ENCODE measurements at places on chromosomes 12 and 14. TPM values are rescaled to one million over a fixed set of nuclear protein-coding genes. Genes with fewer than 3 reads are reported as not detected.

DNA sequence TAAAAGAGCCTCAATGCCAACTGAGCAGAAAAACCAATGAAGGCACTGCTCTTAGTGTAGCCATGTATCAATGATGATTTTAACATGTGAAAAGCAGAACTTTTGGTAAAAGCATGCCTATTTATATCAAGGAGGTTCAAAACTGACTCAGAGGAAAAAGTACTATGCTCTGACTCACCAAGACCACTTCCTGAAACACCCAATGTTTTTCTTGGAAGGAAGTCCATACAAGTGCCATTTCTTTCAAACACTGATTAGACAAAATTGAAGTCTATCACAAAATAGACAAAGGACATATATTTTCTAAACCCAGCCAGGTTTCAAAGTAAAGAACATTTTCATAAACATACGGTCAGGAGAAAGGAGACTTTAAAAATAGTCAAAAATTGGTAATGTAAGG is 88.6 kb downstream of the EPS8 start:
- peaks cover 42% of the 10 kb centered on the region for H3K4me1 ChIP-seq
- H3K4me3 ChIP-seq: peak overlapping the region; percentile 36
- peak overlapping the region; percentile 89 for H3K27ac ChIP-seq

GRCh38 chr14:36256126-36256801 is 64.2 kb downstream of the MBIP start:
- DNase-seq: no peak
- H3K36me3 ChIP-seq: no peaks in the 10 kb centered on the region
- H3K27me3 ChIP-seq: peaks cover 5% of the 10 kb centered on the region
- no peak overlapping the region for H3K27ac ChIP-seq

- no peaks in the 10 kb centered on the region for H3K27me3 ChIP-seq
- no peaks in the 10 kb centered on the region for H3K4me1 ChIP-seq
These were observed 86.4 kb upstream of the PIWIL1 start for GRCh38 chr12:130251236-130251780.

DNA sequence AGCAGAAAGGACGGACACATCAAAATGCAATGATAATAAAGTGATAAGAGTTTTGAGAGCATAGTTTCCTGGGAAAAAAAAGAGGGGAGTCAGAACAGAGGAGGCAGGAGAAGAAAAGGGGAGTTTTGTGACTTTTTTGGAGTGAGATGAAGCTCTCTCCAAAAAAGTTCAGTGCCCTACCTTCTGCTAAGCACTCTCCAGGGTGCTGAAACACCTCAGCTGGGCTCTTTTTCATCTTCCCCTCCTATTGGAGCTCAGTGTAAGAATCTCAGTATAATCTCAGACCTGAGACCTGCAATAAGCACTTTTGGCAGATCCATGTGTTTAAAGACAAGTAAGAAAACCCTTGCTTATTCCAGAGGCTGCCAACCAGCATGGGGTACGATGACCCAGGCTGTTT is 58.9 kb upstream of the SRRM4 start:
- no peaks in the 10 kb centered on the region for H3K27me3 ChIP-seq
- no peaks in the 10 kb centered on the region for H3K4me1 ChIP-seq
- no peak for DNase-seq
- H3K36me3 ChIP-seq: no peaks in the 10 kb centered on the region

DNA sequence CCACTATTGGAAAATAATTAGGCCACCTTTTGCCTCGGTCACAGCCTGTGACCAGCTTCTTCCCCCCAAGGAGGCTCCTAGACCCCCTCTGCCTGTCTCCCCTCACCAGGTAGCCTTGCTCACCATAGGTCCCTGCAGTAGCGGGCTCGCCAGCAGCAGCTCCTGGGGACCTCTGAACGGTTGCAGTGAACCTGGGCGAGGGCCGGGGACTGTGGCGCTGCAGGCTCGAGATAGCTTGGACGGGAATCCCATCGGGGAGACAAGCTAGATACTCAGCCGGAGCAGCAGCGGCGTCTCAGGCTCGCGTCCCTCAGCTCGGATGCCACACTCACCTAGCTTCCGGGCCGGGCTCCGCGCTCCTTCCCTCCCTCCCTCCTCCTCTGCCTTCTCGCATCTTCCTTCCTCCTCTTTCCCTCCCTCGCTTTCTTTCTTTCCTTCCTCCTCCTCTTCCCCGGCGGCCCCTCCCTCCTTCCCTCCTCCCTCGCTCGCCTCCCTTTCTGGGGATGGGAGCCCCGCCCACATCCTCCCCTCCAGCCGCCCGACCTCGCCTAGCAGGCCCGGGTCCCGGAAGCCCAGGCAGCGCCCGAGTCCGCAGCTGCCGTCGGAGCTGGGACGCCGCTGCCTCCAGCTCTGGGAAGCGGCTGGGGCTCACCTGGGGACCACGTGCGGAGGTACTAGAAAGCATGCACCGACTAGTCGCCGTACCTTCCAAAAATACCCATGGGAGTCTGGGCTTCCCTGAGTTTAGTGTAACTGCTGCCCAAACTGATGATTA is at the start of gene BMP4:
TSS of gene BMP4 (minus strand) at position 399 of the 775 bp plus-strand sequence. CDS start 4,603 bp downstream, outside the sequence.
- H3K4me3 ChIP-seq: peak within 1 kb of the TSS; percentile 41
- H3K27me3 ChIP-seq: peaks cover 76% of the 10 kb centered on the region
- peak; percentile 42 for DNase-seq
- H3K36me3 ChIP-seq: no peaks in the 10 kb centered on the region
- no peak within 1 kb of the TSS for H3K27ac ChIP-seq

- H3K4me1 ChIP-seq: no peaks in the 10 kb centered on the region
- H3K4me3 ChIP-seq: no peak overlapping the region
- peaks cover 15% of the 10 kb centered on the region for H3K27me3 ChIP-seq
- H3K36me3 ChIP-seq: no peaks in the 10 kb centered on the region
- no peak for DNase-seq
These were observed 159.4 kb upstream of the TMTC2 start for GRCh38 chr12:82527165-82527780.

DNA sequence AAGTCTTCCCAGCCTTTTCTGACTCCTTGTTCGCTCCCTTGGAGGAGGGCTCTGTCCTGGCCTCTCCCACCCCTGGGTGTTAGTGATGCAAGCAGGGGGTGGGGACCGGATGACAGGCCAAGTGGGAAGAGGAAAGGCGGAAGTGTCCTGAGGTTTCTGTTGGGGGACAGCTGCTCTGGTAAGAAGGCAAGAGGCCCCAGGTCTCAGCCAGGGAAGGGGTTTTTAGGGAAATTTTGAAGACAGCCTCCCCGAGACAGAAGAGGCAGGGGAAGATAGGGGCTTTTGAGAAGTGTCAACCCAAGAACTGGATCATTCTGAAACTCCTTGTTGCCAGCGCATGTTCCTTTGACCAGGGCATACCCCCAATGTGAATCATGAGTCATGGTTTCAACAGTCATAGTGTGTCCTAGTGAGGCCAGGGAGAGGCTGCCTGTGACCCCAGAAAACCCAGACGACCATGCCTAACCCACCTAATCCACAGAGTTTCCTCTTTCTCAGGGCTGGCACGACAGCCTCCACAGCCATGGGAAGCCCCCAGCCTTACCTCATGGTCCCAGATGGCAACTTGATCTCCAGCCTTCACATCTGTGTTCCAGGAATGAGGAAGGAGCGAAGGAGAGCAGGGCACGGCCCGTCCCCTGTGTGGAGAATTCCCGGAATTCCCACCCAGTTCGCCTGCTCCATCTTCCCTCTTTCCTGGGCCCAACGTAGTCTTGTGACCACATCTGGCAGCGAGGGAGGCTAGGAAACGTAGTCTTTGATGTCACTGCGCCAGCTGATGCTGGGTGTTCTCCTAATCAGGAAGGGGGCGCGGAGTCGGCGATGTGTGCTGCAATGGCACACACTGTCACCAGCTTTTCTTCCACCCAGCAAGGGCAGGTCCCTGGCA is 4.9 kb upstream of the GPR132 start:
- H3K4me3 ChIP-seq: peak overlapping the region; percentile 15
- peak; percentile 50 for DNase-seq
- H3K27ac ChIP-seq: peak overlapping the region; percentile 70
- peaks cover 2% of the 10 kb centered on the region for H3K36me3 ChIP-seq

The CACNA1C gene
- 0.30 TPM for total RNA-seq

The GDF3 gene
- total RNA-seq: not detected

The LMNTD1 gene
- not detected for total RNA-seq

The ANKLE2 gene
- 88.6 TPM for total RNA-seq

The RND1 gene
- 2.6 TPM for total RNA-seq

All from activated CD4-positive, alpha-beta memory T cell treated with anti-CD3 and anti-CD28 coated beads, Interleukin-2, amount 10 ng/mL, durations not matched to agents 7 days and 5 days (primary cell).